ENCODE measurements at places on chromosomes 4 and X.

DNA sequence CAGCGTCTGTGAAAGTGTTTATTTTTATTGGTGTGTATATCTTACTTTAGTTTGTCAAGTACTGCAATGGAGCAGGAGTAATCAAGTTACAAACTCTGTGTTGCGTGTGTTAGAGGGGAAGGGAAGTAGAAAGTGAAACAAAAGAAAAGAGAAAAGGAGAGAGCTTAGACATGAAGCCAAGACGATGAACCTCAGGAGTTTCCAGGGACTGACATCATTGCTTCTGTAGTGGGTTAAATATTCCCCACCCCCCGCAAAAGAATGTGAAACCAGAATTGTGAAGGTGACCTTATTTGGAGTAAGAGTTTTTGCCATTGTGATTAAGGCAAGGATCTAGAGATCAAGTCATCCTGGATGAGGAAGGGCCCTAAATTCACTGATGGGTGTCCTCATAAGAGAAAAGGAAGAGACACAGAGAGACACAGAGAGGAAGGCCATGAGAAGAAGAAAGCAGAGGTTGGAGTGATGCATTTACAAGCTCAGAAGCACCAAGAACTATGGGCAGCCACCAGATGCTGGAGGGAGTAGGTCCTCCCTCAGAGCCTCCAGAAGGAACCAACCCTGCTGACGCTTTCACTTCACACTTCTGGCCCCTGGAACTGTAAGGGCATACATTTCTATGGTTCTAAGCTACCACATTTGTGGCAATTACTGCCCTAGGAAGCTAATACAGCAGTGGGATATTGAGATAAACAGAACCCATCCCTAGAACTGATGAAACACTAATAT lies 173.6 kb upstream of the SFRP2 start:
- DNase-seq = no peak

DNA sequence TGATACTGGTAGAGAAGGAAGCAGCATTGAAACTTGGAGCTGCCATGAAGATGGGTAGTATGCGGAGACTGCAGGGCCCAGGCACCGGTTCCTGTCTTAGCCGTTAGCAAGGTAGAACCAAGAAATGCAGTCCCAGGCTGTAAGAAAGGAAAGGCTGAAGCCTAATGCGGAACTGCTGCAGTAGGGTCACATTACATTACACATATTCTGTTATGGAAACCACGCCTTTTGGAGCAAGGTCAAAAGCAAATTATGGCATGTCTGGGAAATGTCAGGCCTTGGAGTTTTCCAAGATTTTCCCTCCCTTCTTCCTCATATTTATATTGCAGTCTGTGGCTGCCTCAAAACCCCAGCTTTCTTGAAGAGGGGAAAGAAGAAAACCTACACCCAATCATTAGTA lies 204.8 kb upstream of the RASGEF1B start:
- DNase-seq = no peak

- no peak for DNase-seq
Measured at GRCh38 chr4:55393461-55394320, 2.1 kb upstream of the TMEM165 start.

DNA sequence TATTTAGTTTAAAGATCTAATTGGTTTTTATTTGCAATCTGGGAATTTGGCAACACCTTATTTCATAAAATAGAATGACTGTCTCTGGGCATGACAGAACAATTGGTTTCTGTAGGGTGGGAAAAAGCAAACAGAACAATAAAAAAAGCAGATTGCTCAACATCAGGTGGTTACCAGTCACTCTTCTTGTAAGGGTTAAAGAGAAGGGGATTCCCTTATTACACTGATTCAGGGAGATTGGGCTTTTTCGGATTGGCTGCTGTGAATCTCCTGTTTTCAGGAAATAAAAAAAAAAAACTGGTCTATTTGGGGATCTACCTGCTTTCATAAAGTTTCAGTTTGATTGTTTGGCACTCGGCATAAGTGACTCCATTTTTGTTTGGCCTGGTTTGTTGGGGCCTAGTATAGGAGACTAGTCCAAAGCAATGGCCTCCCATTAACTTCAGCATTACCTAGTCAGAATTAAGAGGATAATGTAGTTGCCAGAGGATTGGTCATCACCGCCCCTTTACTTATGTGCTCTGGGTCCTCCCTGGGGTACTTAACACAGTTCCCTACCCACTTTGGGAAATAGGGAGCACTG lies 380.5 kb downstream of the IDS start:
- no peak for DNase-seq

GRCh38 chrX:11765449-11765848 lies 7.4 kb downstream of the MSL3 start:
- no peak for DNase-seq

- no peak for DNase-seq
Measured at GRCh38 chrX:118503260-118504041, 7.8 kb downstream of the DOCK11 start.

GRCh38 chr4:147102596-147102995 lies 156.9 kb upstream of the TTC29 start:
- DNase-seq = no peak

- DNase-seq = no peak
Measured at GRCh38 chr4:22179124-22179874, 230.7 kb upstream of the KCNIP4 start.

- no peak for DNase-seq
Measured at GRCh38 chrX:55107262-55107661, 18.4 kb downstream of the PAGE2 start.

DNA sequence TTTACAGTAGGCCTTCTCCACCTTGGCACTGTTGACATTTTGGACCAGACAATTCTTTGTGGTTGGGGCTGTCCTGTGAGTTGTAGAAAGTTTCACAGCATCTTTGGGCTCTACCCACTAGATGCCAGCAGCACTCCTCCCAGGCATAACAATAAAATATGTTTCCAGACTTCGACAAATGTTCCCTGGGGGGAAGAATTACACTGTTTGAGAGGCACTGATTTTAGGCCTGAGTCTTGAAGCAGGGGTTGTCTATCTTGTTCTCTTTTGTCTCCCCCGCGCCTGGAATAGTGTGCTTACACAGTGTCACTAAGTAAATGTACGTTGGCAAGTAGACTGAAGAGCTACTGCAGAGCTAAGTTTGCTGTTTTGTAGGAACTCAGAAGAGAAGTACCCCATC lies 254.4 kb upstream of the BOD1L1 start:
- DNase-seq = no peak

GRCh38 chrX:154441564-154441963 lies 2.4 kb upstream of the FAM50A start:
- no peak for DNase-seq

DNA sequence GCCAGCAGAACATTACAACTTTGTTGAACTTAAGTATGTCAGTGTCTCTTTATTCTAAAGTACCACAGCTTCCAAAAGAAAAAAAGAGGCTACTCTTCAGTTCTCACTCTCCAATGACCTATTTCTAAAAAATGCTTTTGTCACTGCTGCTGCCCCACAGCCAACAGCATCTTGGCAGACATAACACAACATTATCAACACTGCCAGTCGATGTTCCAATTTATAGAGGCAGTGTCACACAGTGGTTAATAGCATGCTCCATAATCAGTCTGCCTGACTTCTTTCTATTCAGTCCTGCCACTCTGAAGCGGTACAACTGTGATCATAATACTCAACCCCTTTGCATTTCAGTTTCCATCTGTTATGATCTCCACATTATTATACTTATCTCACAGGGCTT lies 69.2 kb downstream of the PLS3 start:
- DNase-seq = no peak

DNA sequence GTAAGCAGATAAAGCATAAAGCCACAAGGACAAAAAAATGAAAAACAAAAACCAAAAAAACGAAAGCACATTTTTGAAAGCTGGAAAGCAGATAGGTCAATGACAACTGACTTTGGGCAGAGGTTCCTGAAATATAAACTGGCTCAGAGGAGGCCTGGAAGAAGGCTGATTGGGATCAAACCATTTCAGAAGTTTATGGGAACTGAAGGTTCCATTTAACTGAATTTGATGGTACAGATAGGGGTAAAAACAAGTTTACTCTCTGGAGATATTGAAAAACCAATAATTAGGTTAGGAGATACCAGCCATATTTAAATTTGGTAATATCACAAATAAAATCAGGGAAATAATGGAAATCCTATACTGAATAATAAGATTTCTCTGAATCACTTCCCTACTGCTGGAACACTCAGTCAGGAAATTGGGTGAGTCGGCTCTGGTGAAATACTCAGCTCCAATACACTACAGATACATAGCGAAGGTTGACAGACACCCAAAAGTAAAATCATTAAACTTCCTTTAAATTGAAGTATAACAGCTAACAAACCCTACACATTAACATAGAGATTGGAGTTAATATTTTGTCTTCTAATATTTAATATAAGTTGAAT lies 1584.3 kb downstream of the STIM2 start:
- DNase-seq = peak; percentile 16

DNA sequence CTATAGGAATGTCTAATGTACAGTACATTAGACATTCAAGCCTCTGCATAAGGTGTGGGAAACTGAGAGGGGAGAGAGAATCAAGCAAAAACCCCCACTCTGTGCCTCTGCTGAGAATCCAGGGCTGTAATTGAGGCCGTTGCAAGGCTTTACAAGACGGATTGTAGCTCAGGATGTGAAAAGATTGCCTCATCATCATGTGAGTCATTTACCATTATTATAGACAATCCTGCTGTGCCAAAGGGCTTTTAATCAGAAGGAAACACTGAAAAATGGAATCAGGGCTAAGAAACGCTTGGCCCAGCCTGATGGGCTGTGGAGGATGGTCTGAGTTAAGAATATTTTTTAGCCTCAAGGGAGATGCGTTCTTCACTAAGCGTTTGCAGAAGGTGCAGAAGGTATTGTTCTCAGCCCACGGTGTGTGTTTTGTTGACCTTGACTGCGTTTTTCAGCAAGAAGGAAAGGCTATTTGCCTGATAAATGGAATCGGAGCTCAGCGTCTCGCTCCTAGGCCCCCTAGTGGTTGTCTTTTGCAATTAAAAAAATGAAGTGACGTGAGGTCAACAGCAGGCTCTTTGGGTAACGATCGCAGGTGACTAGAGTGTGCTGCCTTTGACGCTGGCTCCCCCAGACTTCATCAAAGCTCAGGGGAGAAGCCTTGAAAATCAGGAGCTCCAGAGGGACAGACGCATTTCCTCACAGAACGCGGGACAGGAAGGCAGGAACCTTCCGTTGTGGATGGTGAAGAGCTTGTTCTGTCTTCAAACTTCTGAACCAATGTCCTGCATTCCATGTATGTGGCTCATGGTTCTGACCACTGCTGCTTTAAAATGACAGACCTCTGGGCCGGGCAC lies 18.1 kb upstream of the CHRNA9 start:
- DNase-seq = peak; percentile 54

DNA sequence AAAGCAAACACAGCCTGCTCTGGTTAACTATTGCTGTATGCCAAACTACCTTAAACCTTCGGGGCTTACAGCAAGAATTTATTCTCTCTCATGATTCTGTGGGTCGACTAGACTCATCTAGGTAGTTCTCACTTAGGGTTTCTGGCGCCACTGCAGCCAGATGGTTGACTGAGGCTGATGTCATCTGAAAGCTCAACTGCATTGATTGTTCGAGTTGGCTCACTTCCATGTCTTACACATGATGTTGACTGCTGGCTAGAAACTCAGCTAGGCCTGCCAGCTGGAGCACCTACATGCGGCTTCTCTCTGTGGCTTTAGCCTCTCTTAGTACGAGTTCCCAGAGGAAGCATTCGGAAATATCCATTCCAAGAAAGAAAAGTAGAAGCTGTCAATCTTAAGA lies 103.2 kb downstream of the SRPX start:
- DNase-seq = peak; percentile 14

GRCh38 chr4:7411896-7412553 lies 22.7 kb downstream of the PSAPL1 start:
- peak; percentile 5 for DNase-seq

GRCh38 chrX:107135965-107136307 lies 17.3 kb upstream of the RBM41 start:
- no peak for DNase-seq

DNA sequence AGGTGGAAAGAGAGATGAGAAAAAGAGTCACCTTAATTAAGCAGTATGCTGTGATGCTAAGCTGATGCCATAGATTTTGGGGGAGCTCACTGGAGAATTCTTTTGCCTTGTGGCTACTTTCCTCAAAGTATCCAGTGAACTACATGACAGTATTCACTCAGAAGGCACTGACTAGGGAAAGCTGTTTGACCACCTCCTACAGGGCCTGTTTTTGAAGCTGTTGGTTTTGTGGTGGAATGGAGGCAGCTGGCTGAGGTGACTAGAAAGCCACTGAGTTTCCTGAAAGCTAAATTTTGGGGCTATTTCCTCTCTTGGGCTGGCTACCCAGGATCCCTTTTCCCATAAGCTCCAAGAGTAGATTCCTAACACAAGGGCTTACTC lies 124.8 kb upstream of the EOLA2 start:
- DNase-seq = no peak

GRCh38 chr4:172813359-172813923 lies 355.2 kb upstream of the GALNT7 start:
- no peak for DNase-seq

- no peak for DNase-seq
Measured at GRCh38 chr4:156578005-156578404, 393.6 kb downstream of the PDGFC start.

GRCh38 chr4:106140601-106141000 lies 175.4 kb downstream of the TBCK start:
- DNase-seq = no peak

DNA sequence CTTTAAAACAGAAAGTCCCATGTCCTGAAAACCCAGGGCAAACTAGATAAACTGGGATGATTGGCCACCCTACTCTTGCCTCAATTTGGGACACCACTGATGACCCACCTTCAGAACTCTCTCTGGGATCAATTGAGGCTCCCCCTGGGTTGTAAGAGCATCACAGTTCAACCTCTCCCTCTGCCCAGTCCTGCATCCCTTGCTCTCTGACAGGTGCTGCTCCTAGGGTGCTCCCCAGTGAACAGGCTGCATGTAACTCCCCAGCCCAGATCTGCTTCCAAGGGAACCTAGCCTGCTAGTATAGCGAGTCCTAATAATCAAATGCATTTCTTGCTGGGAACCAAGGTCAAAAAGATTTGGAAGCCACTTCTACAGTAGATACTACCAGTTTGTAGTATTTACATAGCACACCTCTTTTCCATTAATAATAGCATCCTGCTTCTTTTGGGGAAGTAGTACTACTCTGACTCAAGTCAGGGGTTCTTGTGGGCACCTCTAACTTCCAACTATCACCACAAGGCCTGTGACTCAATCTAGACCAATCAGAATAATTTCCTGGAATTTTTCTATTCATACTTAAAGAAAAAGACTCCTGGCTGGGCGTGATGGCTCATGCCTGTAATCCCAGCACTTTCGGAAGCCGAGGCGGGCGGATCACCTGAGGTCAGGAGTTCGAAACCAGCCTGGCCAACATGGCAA lies 42.1 kb upstream of the SPINK2 start:
- no peak for DNase-seq

GRCh38 chrX:1486177-1486576 lies 33.5 kb upstream of the ASMTL start:
- no peak for DNase-seq

DNA sequence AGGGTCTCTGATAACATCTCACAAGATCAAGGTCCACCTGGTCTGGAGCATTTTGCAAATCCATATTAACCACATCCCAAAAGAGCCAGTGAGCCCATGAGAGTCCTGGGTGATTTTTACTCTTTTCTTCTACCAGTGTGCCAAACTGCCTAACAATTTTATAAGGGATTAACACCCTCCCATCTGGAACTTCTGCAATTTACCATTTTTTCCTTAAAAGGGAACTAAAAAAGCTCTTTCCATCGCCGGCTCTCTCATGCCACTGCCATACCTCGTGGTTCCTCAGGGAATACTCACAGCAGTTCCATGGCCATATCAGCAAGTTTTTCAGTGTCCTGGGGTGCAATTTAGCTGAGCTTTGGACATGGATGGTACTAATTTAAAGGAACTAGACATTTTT lies 55.7 kb downstream of the SEPSECS start:
- DNase-seq = no peak

- no peak for DNase-seq
Measured at GRCh38 chr4:53813998-53814397, 222.7 kb upstream of the LNX1 start.
